ENCODE measurements at places on chromosomes 3 and 15.

DNA sequence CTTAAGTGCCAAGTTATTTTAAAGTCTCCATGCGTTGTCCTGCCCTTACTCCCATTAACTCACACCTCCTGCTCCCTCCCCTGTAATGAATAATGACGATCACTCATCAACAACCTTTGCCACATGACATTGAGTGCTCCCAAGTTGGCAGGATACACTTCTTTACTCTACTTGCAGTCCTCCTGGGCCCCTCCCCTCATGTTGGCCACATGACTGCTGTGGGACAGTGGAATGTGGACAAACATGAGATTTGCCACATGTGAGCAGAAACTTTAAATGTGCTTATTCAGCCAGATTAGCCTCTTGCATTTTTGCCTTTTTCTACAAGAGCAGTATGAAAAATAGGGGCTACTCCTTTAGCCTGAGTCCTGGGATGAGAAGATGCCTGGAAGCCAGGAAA, 167.9 kb downstream of the DCLK3 start:
- no peak for DNase-seq
- no peak overlapping the region for H3K4me3 ChIP-seq
- no peaks in the 10 kb centered on the region for H3K36me3 ChIP-seq
- no peak overlapping the region for H3K27ac ChIP-seq
- no peaks in the 10 kb centered on the region for H3K4me1 ChIP-seq

GRCh38 chr3:178709051-178709450, 172.8 kb downstream of the KCNMB2 start:
- H3K27me3 ChIP-seq: no peaks in the 10 kb centered on the region
- H3K4me1 ChIP-seq: no peaks in the 10 kb centered on the region
- DNase-seq: no peak
- H3K4me3 ChIP-seq: no peak overlapping the region
- no peak overlapping the region for H3K27ac ChIP-seq
- H3K36me3 ChIP-seq: no peaks in the 10 kb centered on the region

DNA sequence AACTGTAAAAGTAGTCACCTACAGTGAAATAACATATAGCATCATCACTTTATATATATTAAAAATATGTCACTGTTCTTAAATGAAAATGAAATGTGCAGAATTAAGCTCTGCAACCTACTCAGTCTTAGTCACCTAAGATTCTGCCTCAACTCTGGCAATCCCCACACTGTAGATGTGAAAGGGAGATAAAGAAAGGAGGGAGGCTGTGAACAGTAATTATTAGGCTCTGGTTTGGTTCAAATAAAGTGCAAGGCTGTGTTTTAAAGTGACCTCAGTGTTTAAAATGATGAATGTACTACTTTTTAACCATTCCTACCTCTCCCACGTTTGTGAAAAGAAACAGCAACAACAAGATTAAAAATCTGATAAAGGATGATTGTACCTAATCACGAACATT, 72.2 kb downstream of the ATP8B4 start:
- H3K27ac ChIP-seq: peak overlapping the region; percentile 38
- H3K4me3 ChIP-seq: no peak overlapping the region
- no peaks in the 10 kb centered on the region for H3K27me3 ChIP-seq
- peaks cover 66% of the 10 kb centered on the region for H3K36me3 ChIP-seq
- no peak for DNase-seq

- no peaks in the 10 kb centered on the region for H3K27me3 ChIP-seq
- no peaks in the 10 kb centered on the region for H3K36me3 ChIP-seq
- no peak for DNase-seq
These were observed 46.6 kb upstream of the MDFIC2 start for GRCh38 chr3:70358978-70359580.

DNA sequence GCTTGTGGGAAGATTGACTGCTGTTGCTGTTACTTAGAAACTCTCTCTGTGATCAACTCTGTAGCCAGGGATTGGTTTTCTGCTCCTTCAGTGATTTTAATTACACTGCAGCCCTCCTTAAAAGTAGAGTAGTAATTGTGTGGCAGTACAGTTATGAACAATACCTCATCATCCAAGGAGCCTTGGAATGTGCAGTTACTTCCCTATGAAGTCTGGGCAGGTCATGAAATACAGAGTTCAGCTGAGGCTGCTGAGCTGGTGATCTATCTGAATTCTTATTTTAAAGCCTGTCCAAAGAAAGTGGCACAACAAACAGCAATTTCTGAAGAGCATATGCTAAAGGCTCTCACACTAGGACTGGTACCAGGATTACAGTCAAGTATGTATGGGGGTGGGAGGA, 37.4 kb upstream of the MRPL3 start:
- no peaks in the 10 kb centered on the region for H3K4me1 ChIP-seq
- no peak overlapping the region for H3K4me3 ChIP-seq
- no peak for DNase-seq

DNA sequence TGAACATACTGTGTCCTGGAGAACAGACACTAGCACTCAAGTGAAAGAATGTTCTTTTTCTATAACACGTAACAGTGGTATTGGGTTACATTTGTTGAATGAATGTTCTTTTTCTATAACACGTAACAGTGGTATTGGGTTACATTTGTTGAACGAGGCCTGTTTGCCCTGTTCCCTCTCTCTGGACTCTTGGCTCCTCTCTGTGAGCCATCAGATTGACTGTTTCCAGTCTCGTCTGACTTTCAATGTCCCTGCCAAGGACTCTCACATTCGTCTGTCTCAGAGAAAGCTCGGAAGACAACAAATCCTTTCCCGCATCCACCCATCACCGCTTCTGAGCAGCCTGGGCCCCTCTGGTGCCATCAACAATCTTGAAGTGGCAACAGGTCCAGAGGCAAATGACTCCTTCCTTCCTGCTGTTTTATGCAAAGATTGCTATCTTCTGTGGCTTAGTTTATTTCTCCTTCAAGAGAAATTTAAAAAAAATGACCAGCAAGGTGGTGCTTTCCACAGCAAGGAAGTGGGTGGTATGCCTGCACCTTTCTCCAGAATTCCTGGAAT, 8.0 kb downstream of the TMEM45A start:
- H3K36me3 ChIP-seq: no peaks in the 10 kb centered on the region
- H3K4me3 ChIP-seq: no peak overlapping the region
- peaks cover 25% of the 10 kb centered on the region for H3K27me3 ChIP-seq

DNA sequence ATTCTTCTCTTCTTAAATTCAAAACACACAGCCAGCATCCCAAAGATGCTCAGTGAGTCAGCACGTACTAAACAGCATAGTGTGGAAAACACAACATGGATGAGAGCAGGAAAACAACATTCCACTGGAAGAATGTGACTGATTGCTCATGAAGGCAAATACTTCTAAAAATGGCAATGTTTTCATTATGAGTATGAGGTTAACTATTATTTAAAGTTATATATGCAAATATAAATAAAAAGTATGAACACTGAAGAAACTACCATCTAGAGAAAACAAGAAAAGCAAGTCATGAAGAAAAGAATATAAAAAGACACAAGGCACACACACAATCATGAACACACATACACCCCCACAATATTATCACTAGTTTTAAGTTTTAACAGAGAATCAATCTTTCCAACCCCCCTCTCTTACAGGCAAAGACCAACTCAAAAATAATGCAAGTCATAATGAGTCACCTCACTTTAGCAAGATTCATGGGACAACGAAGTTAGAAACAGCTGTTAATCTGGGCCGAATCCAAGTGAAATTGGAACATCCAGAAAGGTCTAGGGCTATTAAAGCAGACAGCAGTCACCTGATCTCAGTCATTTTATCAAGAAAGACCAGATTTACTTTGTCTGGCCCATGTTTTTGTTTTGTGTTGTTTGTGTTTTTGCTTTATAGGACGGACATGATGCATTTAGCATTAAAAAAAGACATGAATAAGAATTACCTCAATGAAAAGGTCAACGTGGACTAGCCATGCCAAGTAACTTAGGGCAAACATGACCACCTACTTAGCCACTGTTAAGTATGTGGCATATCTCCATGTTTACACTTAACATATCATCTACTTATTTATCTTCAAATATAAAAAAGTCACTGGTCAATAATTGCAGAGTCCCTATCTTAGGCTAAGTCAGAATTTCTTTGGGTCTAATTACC, 18.1 kb downstream of the GBE1 start:
- H3K36me3 ChIP-seq: peaks cover 11% of the 10 kb centered on the region
- no peaks in the 10 kb centered on the region for H3K27me3 ChIP-seq
- no peaks in the 10 kb centered on the region for H3K4me1 ChIP-seq
- H3K4me3 ChIP-seq: no peak overlapping the region
- H3K27ac ChIP-seq: no peak overlapping the region
- DNase-seq: no peak

DNA sequence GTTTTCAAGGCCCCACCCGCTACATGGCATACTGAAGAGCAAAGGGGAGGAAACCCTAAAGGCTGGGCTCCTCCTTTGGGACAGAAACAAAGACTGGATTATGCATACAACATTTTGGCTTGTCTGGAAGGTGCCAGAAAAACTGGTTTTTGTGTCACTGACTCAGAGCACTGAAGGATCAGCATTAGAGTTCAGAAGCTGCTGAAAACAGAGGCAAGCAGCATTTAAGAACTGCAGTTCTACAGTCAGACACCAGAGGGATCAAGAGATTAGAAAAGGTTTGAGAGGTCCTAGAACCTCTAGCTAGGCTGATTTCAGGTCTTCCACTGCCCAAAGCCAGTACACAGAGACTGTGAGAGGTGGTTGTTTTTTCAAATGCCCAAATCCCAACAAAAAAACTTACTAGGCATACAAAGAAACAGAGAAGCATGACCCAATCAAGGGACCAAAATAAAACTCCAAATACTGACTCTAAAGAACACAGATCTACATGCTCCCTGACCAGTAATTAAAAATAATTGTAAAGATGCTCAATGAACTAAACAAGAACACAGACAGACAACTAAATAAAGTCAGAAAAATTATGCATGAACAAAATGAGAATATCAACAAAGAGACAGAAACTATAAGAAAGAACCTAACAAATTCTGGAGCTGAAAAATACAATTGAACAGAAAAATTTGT, 91.2 kb downstream of the SENP2 start:
- H3K27me3 ChIP-seq: peaks cover 50% of the 10 kb centered on the region
- no peak overlapping the region for H3K4me3 ChIP-seq
- no peak for DNase-seq

DNA sequence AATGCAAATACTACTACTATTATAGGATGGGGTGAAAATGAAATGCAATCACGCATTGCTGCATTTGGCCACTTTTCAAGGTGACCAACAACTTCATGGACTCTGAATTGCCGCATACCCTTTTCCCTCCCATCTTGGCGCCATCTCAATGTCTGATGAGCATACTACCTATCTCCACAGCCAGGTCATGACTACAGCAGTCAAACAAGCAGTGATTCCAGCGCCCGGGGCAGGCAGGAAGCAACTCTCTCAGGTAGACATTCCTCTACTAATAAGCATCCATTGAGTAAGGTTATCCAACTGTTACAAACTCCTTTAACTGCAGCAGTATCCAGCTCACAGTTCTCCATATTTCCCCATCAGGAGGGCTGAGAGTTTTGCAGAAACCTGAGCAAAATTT, 155.4 kb downstream of the ADAMTS17 start:
- no peak overlapping the region for H3K27ac ChIP-seq
- no peak overlapping the region for H3K4me3 ChIP-seq
- peaks cover 1% of the 10 kb centered on the region for H3K36me3 ChIP-seq
- H3K27me3 ChIP-seq: peaks cover 2% of the 10 kb centered on the region
- no peaks in the 10 kb centered on the region for H3K4me1 ChIP-seq

- no peak overlapping the region for H3K27ac ChIP-seq
- peaks cover 20% of the 10 kb centered on the region for H3K4me1 ChIP-seq
- peaks cover 8% of the 10 kb centered on the region for H3K27me3 ChIP-seq
- no peaks in the 10 kb centered on the region for H3K36me3 ChIP-seq
- peak; percentile 25 for DNase-seq
These were observed 45.2 kb downstream of the ITGA11 start for GRCh38 chr15:68386587-68387288.

GRCh38 chr15:33547876-33548275, 237.1 kb downstream of the RYR3 start:
- no peak overlapping the region for H3K4me3 ChIP-seq
- no peak overlapping the region for H3K27ac ChIP-seq
- DNase-seq: no peak
- no peaks in the 10 kb centered on the region for H3K36me3 ChIP-seq

DNA sequence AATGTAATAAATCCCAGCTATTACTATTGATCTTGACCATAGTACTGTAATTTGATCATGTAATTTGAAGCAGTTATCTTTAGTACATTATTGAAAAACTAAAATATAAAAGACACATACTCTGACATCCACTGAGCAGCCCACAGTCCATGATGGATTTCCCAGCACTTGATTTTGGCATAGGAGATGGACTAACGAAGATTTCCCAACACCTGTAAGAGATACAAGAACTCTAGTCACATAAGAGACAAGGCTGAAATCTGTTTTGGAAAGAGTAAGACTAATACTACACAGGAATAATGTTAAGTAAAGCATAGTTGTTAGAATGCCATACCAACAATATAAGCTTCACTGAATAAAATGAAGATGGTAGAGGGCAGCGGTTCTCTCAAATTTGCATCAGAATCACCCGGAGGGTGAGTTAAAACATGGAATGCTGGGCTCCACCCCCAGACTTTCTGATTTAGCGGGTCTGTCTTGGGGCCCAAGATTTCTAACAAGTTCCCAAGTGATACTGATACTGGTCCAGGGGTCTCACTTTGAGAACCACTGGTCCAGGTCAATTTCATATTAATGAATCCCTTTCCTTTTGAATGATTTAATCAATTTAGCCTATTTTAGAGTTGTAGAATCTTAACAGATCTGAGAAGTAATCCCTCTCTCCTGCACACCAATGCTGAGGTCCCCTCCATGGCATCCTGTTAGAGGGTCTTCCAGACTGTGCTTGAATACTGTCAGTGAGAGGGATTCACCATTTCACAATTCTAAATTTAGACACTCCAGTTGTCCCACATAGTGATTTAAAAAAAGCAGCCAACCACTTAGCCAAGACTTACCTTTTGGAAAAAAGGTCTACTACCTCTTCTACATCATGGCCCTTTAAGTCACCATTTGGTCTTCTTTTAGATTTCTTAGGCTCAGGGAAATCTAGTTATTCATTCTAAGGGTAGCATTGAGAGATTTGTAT, 11.5 kb downstream of the RABL3 start:
- peaks cover 23% of the 10 kb centered on the region for H3K36me3 ChIP-seq
- H3K27ac ChIP-seq: no peak overlapping the region
- no peaks in the 10 kb centered on the region for H3K27me3 ChIP-seq
- no peak for DNase-seq

GRCh38 chr15:29813009-29813408, 9.3 kb downstream of the TJP1 start:
- H3K36me3 ChIP-seq: no peaks in the 10 kb centered on the region
- no peak overlapping the region for H3K4me3 ChIP-seq

GRCh38 chr15:73894133-73894814, 20.9 kb downstream of the TBC1D21 start:
- H3K27me3 ChIP-seq: peaks cover 25% of the 10 kb centered on the region
- DNase-seq: no peak
- H3K4me3 ChIP-seq: no peak overlapping the region
- H3K36me3 ChIP-seq: no peaks in the 10 kb centered on the region
- H3K27ac ChIP-seq: no peak overlapping the region
- H3K4me1 ChIP-seq: peaks cover 15% of the 10 kb centered on the region

- H3K4me1 ChIP-seq: no peaks in the 10 kb centered on the region
- DNase-seq: no peak
- peaks cover 25% of the 10 kb centered on the region for H3K27me3 ChIP-seq
- H3K4me3 ChIP-seq: no peak overlapping the region
- H3K27ac ChIP-seq: no peak overlapping the region
These were observed 40.6 kb upstream of the C3orf80 start for GRCh38 chr3:160184655-160185054.

Data from activated CD8-positive, alpha-beta memory T cell treated with anti-CD3 and anti-CD28 coated beads, Interleukin-2, amount 10 ng/mL, durations not matched to agents 7 days and 5 days (primary cell).